Cortex of kidney (tissue), 1 donor: ENCODE measurements at places on chromosomes 1 and 21.

GRCh38 chr1:32071758-32072621 lies 749 bp upstream of the TMEM39B start:
- DNase-seq = no peak

DNA sequence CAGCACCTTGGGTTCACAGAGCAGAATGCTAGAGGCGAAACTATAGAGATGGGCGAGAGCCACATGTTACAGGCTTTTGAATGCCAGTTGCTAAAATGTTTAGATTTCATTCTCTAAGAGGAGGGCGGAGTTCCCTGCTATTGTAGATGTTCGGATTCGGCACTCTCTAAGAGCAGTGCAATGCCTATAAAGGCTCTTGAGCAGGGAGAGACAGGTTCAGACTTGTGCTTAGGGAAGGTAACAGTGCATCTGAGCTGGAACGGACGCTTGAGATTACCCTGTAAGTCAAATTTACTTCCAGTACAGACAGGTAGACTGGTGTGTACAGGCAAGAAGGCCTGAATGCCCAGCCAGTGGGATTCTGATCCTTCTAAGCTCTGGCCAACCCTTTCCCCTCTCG lies 15.3 kb downstream of the LURAP1 start:
- no peak for DNase-seq

DNA sequence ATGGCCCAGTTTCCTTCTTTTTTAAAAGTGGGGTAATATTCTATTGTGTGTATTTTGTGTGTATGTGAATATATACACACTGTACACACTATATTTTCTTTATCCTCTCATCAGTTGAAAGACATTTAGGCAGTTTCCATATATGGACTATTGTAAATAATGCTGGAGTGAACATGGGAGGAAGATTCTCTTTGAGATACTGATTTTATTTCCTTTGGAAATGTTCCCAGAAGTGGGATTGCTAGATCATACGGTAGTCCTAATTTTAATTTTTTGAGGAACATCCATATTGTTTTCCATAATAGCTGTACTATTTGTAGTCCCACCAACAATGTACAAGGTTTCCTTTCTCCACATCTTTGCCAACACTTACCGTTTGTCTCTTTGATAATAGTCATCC lies 51.0 kb downstream of the F3 start:
- DNase-seq = no peak

DNA sequence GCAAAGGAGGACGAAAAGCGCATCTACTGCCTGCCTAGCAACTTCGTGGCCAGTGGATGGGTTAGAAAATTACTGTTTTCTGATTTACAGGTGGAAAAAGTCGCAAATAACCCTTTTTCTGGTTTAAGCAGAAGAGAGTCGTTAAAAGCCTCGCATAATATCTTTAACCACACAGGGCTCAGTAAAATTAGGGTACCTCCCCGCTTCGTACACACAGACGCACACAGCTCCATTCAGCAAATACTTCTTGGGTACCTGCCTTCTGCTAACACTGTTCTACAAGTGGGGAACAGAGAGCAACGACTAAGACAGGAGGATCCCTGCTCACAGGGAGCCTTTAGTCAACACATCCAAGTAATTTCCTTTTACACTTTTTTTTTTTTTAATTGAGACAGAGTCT lies 704 bp downstream of the ALG6 start:
- no peak for DNase-seq

GRCh38 chr21:45747802-45748445 lies 104.4 kb downstream of the PCBP3 start:
- no peak for DNase-seq

DNA sequence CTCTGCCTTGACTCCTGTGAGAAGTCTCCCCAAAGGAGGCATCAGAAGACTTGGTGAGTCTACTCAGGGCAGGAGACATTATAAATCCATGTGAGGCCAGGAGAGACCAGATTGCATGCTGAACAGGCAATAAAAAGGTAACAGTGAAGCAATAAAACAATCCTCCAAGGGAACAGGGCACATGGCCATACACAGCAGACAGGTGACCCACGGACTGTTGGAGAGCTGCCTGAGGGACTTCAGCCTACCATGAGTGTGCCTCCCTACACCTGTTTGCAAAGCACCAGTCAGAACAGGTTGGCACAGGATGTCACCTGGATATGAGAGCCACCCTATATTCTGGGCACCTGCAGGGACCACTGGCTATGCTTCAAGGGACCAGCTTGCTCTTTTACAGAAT lies 67.6 kb downstream of the MAB21L3 start:
- no peak for DNase-seq

GRCh38 chr1:168112673-168113305 lies 23.9 kb downstream of the GPR161 start:
- DNase-seq = no peak

DNA sequence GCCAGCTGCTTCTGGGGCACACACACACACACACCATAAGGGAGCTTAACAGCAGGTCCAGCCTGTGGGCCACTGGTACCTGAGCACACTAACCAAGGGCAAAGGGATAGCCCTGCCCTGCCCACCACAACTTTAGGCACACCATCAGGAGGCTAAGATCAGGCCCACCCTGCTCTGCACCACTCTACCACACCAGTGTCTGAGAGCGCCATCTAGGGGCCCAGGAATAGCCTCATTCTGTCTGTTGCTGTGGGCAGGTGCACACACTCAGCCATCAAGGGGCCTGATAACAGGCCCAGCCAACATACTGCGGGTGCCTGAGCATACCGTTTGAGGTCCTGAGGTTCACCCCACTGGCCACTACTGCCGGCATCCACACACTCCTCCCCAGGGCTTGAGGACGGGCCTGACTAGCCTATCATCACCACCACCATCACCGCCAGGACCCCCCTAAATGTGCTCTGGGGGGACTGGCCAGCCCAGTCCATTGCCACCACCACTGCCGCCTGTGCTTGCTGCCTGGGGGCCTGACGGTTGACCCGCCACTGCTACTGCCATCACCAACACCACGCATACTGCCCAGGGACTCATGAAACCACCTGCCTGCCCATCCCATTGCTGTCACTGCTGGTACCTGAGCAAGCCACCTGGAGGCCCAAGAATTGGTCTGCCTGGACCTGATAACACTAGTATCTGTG lies 31.3 kb downstream of the NSL1 start:
- DNase-seq = no peak

GRCh38 chr1:167984886-167985489 lies 48.1 kb upstream of the MPC2 start:
- DNase-seq = no peak

GRCh38 chr1:208782186-208782585 lies 538.0 kb upstream of the PLXNA2 start:
- DNase-seq = no peak

DNA sequence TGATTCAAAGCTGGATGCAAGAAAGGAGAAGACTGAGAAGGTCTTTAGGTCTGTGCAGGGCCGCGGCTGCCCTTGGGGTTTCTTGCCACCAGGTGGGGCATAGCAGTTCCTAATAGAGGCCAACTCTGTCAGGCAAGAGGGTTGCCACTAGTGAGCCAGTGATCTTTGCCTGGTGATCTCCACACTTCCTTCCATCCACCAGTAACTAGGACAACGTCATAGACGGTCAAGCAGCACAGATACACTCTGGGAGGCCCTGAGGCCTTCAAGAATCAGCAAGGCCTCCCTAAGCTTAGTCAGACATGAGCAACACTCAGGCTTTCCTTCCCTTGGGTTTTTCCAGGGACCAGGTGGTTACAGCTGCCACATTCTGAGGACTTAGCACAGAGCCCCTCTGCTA lies 32.9 kb upstream of the ATP2B4 start:
- DNase-seq = no peak

DNA sequence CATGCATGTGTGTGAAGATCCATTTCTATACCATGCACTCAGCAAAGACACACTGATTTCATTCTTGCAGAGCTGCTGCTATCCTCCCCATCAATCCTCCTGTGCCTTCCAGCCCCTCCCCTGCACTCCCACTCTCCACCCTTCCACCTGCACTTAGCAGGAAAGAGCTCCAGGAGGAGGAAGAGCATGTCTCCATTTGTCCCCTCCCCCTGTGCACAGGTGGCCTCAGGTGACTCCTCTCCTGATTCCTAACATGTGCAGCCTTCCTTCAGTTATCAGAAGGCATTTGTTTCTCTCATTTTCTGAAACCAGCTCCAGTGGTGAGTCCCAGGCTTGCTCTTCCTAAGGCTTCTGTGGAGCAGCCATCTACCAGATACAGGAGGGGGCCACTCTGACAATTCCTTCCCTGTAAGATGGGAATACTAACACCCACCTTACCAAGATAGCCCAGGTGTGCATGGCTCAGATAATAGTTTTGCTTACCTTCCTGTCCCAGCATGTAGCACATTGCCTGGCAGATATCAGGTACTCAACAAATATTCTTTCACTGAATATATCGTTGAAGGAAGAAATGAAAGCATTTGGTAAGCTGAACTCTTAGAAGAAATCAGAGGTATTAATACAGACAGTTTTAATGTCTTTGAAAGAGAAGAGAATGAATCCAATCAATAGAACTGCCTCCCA lies 21.9 kb upstream of the FAM3B start:
- DNase-seq = no peak

- no peak for DNase-seq
Measured at GRCh38 chr1:47209091-47209490, 19.3 kb upstream of the PDZK1IP1 start.

DNA sequence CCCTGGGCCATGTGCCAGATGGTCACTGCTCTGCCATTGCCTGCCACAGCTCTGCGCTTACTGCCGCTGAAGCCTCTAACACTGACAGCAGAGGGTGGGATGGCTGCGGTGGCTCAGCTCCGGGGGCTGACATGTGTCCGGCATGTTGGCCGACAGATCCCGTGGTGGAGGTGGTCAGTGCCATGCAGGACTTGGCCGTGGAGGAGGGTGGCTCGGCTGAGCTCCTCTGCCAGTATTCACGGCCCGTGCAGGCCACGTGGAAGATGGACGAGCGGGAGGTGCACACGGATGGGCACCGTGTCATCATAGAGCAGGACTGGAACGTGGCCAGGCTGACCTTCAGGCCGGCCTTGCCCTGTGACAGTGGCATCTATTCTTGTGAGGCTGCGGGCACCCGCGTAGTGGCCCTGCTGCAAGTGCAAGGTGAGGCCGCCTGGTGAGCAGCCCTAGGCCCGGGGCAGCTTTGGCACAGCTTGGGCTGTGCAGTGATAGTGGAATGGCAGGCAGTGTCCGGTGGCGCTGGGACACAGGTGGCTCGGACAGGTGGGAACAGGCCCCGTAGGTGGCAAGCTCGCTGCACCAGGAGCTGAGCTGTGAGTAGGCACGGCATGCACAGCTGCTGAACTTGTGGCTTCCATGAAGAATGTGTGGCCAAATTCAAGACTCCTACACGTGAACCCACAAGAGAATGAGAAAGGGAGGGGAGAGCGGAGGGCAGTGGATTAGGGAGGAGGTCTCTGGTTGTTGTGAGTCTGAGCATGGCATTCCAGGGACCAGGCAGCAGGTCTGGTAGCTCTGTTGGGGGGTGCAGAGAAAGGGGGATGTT lies 91.8 kb downstream of the TRIM11 start:
- DNase-seq = no peak

DNA sequence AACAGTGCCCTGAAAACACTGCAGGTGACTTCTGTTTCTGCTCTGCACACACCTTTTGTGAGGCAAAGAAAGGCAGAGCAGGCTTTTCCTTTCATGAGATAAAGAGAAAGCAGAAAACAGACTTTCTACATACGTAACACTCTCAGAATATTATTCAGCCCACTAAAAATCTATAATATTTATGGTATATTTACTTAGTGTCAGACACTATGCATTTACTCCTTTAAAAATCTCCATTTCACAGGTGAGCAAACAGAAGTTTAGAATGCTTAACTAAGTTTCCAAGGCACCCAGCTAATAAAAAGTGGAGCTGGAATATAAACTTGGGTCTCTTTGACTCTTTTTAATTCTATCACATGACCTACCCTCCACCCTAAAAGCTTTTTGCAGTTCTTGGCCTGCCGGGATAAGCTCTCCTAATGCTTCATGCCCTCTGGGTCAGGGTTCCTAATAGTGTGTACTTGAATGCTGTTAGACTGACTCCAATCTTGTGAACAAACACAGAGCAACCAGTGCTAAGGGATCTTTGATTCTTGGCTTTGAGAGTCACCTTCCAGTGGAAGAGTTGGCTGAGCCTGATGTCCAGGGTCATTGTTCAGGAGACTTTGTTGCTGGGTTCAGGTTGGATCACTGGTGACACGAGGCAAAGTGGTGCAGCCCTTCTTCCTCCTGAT lies 27.2 kb downstream of the PROK1 start:
- no peak for DNase-seq

DNA sequence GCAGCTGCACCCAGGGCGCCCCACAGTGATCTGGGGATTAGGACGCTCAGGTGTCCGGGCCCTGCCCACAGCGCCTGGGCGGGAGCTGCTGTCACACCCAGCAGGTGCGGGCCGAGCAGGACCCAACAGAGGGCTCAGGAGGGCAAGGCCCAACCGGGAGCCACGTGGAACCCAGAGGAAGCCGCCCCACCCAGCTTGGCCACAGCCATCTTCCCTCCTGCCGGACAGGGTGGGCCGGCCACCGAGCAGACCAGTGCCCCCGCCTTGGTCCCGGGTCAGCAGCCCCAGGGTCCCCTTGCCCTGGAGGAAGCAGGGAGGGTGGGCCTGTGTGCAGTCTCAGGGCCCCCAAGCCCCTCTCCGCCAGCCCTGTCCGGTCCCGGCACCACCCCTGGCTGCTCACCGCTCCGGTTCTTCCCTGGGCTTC lies 6.3 kb upstream of the TTLL10 start:
- DNase-seq = no peak

DNA sequence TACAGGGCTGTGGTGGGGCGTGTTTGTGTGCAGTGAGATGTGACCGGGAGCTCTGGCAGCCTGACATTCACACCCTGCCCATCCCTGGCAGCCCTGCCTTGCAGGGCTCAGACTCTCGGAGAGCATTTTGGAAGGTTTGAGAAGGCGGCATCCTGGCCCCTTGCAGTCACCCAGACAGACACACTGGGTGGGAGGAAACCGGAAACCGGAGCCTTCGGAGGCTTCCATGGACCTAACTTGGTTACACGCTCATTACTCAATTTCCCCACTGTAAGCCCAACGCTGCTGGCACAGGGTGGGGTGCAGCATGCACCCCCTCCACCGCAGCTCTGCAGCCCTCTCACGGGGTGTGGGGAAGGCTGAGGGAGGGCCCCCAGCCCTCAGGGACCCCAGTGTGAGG lies 22.2 kb upstream of the RSPO1 start:
- DNase-seq = no peak

GRCh38 chr1:209648931-209649776 lies 3.1 kb downstream of the LAMB3 start:
- DNase-seq = no peak

DNA sequence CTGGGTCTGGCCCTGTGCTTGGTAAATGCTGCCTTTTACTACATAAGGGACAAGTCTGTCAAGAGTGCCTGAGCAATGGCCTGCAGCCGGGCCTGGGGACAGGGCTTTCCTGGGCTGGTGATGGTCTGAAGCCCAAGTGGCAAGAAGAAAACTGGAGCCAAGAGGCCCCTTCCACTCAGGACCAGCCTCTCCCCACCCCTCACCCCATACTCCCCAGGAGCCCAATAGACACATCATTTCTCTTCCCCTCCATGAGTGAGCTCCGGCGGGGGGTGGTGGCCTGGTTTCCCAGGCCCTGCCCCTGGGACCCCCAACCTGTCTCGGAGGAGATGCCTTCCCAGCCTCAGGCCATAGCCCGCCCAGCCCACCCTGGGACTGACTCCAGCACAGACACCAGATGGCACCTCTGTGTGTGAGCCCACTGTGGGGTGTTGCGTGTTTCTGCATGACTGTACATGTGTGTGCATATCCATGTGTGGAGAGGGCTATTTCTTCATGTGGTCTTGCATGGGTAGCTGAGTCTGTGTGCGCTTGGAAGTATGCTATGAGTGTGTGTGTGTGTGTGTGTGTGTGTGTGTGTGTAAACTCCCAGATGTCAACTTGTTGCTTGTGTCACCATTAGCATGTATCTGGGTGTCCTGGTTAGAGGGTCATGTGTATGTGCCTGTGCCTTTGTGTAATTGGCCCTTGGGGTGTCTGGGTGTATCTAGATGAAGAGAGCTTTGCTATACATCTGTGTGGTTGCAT lies 14.3 kb upstream of the LRP8 start:
- DNase-seq = no peak
